ENCODE measurements at places on chromosomes 7 and 10. TPM values are rescaled to one million over a fixed set of nuclear protein-coding genes. Genes with fewer than 3 reads are reported as not detected.

The TFEC gene
- total RNA-seq = not detected

The EFCAB10 gene
- total RNA-seq = 2.2 TPM

The ACTL6B gene
- total RNA-seq = not detected

The ZDHHC16 gene
- 53.7 TPM for total RNA-seq

The PPIA gene
- total RNA-seq = 5,192 TPM

The SLC16A12 gene
- total RNA-seq = 0.21 TPM

The ZNF679 gene
- total RNA-seq = not detected

The C10orf62 gene
- not detected for total RNA-seq

The NPSR1 gene
- total RNA-seq = not detected

The PYROXD2 gene
- total RNA-seq = 4.8 TPM

The LRIT1 gene
- not detected for total RNA-seq

The CPA4 gene
- total RNA-seq = 4.4 TPM

The IFIT3 gene
- total RNA-seq = 5.5 TPM

The CALCR gene
- total RNA-seq = not detected

The CAMK2B gene
- 0.12 TPM for total RNA-seq

All from A549 treated with Mapracorat at 1 μM for 4 hours (cell line).